NCI-H460 (cell line): ENCODE measurements at places on chromosomes 5 and 9.

DNA sequence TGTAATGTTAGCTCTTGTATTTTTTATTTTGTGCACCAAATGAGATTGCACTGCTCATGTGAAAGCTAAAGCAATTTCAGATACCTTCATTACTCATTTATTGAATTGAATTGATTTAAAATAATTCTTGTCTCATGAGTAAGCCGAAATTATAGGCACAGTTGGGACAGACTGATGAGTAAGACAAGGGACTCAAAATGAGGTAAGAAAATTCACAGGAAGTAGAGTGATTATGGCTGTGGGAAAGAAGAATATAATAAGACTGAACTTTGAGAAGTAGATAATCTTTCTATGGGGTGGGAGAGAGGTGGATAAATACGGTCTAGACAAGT is 51.1 kb downstream of the NUDT12 start:
- no peak for DNase-seq

DNA sequence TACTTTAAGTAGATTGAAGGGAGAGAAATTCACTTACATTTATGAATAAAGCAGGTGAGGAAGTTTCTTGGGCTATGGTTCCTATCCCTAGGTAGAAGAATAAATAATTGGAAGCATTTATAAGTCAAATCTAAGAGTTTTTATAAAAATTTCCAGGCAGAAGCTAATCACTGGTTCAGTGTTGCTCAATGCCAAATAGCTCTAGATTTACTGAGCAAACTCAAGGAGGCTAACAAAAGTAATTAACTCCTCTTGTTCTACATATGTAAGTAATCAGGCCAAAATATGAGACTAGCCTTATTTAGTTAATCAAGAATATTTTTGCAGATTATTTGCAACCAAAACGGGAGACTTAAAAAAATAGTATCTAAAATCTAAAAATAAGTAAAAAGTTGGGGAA is 472.3 kb downstream of the PLK2 start:
- no peak for DNase-seq

DNA sequence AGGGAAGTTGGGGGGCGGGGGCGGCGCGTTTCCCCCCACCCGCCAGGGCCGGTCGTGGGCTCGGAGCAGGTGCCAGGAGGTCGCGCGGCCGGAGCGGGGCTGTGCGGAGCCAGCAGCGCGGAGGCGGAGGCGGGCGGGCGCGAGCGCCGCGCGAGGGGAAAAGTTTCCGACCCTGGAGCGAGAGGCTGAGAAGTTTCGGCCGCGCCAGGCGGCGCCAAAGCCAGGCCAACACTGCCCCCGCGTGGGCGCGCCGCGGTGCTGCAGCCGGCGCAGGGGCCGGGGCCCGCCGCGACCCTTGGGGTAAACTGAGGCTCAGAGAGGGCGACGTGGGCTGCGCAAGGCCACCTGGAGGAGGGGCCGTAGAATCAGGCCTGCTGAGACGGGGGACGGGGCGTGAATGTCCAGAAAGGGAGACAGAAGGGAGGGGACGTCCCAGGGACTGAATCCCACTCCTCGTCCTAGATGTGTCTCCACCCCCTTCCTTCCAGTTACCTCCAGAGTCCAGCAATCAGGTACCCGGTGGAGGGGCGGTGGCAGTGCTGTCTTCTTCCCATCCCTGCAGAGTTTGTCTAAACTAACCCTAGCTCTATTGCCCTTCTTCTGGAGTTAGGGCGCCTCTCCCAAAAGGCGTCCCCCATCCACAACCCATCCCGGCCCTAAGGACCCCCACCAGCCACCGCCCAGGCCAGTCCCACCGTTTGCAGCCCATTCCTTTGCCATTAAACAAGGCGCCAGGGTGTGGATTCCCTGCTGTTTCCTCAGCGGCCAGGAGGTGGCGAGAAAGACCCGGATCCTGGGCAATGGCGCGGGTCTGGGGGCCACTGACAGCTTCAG is 10.2 kb downstream of the C9orf50 start:
- DNase-seq = no peak

- DNase-seq = no peak
These were observed 519 bp downstream of the EXOC3 start for GRCh38 chr5:443239-444151.

DNA sequence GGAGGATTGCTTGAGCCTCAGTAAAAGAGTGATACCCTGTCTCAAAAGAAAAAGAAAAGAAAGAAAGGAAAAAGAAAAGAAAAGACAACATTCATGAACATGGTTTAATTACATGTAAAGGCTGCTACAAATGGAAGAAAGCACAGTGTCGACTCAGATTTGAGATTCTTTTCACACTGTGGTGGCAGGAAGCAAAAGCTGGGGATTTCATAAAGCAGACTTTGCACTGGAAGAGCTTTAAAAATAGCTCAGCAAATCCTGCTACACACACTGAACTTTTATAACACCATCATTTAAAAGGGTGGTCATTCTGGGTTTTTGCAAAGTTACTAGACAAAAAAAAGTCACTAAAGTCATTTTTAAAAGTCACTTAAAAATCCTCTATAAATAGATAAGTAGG is 140.8 kb downstream of the CEMIP2 start:
- DNase-seq = no peak

GRCh38 chr5:131845828-131846227 is 49.0 kb upstream of the FNIP1 start:
- no peak for DNase-seq

DNA sequence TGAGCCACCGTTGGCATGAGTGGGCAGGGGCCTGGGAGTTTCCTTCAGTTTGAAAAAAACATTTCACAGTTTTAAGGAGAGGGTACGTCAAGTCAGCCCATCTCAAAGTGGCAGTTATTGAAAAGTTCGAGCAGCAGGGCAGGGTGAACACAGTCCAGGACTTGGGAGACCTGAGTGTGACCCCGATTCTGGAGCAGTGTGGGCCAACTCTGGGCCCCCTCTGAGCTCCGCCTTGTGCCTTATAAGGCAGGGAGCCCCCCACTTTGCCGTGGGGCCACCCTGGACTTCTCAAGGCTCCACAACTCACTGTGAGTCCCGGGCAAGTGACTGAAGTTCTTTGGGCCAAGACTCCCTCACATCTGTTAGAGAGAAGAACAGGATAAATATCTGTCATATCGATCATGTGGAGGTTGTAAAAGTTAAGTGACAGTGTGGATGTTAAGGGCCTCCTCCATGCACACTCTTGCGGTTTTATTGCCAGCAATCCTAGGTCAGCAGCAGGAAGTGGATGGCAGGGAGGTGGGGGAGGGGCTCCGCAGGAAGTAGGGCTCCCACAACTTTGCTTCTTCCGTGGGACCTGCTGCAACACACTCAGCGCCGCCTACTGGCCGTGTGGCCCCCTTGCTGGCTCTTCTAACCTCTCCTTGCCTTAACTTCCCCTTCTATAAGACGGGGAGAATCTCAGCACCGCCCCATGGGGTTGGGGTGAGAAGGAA is 38.4 kb downstream of the HRH2 start:
- DNase-seq = peak; percentile 22

DNA sequence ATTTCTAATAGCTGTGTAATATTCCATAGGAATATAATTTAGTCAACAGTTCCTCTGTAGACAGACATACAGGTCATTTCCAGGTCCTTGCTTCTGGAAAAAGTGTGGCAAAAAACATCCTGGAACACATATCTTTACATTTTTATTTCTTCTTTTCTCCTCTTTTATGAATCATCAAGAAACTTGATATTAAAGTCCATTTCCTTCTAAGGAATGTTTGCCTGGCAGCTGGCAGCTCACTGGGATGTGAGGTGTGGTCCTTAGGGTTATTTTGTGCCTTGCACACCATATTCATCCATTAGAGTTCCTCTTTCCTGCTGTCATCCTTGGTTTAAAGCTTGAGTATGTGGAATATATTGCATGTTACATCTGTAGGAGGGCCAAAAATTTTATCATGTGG is 122.0 kb downstream of the GALNT10 start:
- no peak for DNase-seq

- DNase-seq = no peak
These were observed 243.7 kb downstream of the HSPA4 start for GRCh38 chr5:133295520-133295919.

DNA sequence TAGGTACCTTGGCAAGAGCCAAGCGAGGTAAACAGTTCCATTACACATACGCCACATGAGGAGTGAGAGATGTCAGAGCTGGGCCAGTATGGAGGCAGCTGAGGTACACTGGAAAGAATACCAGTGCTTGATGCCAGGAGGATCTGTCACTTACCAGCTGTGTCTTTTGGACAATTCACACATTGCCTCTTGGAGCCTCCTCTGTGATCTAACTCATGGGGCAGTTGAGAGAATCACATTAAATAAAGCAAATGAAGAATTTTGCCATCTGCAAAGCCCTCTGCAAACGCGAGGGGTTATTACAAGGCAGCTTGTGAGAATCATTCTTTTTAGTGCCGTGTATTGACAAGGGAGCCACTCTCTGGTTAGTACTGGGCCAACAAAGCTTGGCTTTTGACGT is 429.7 kb upstream of the KLF4 start:
- DNase-seq = no peak

- no peak for DNase-seq
These were observed 483.7 kb downstream of the ELAVL2 start for GRCh38 chr9:23342291-23342690.

GRCh38 chr9:71363286-71363961 is 242.0 kb upstream of the TRPM3 start:
- DNase-seq = no peak

GRCh38 chr9:72150127-72150526 is 887 bp downstream of the GDA start:
- DNase-seq = no peak

DNA sequence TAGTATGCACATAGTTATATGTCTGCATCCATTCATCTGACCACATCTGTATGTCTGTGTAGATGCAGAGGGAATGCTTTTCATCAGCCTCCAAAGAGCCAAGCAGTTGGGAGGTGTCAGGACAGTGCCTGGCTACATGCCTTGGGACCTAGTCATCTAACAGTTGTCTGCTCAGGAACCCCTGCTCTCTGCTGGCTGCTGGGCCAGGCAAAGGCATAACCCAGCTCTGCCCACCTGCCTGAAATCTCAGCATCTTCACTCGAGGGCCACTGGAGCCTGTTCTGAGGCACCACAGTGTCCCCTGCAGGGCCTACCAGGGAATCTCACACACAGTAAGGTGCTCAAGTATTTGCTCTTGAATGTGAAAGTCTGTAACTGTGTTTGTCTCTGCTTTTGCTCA is 3.7 kb downstream of the C9orf50 start:
- no peak for DNase-seq

- no peak for DNase-seq
These were observed 101.5 kb upstream of the SNX2 start for GRCh38 chr5:122673343-122673742.

GRCh38 chr5:141771031-141771430 is 89.0 kb upstream of the ARAP3 start:
- no peak for DNase-seq

- DNase-seq = peak; percentile 56
These were observed 6.1 kb downstream of the SAPCD2 start for GRCh38 chr9:137064027-137064879.

DNA sequence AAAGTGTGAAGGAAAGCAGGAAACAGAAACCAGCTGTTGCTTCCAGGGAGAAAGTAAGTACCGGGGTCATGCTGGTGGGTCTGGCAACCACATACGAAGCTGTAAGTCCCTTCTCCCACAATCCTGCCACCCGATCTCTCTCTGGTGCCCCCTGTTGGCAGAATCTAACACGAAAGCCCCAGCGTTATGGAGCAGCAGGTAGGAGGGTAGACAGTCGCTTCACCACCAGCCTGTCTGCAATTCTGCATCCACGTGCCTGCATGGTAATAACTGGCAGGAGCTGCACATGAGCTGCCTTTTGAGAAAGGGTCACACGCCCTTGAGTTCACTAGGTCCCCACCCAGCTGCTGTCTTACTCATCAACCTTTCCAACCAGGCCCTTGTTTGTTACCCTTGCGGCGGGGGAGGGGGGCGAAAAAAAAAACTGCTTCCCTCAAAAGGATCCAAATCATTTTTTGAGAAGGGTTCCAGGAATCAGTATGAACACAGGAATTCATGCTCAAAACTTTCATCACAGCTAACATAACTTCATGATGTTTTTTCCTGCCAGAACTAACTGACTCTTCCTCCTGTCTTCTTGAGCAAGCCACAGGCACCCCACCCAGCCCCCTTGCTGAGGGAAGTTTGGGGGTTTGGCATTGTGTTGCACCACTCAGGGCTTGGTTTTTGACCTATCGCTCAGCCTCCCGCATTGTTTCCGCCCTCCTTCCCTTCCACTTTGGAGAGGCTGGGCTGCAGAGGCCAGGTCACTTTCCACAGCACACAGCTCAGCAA is 19.6 kb upstream of the TMEM252 start:
- peak; percentile 24 for DNase-seq

DNA sequence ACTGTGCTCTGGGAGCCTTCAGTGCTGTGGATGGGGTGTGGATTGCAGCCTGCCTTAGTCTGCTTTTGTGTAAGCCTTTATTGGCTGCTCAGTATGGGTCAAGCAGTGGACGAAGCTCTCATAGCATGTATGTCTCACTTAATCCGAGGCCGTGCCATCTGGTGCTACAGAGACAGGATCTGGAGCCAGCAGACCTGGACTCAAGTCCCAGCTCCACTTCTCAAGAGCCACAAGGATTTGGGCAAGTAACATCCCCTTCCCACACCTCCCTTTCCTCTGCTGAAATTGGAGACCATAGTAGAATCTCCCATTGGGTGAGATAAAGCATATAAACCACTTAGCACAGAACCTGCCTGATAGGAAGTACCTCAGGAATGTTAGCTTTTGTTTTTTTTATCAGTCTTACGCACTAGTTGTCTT is 23.4 kb upstream of the LECT2 start:
- peak; percentile 76 for DNase-seq
